ENCODE measurements at places on chromosomes 1 and 21.

DNA sequence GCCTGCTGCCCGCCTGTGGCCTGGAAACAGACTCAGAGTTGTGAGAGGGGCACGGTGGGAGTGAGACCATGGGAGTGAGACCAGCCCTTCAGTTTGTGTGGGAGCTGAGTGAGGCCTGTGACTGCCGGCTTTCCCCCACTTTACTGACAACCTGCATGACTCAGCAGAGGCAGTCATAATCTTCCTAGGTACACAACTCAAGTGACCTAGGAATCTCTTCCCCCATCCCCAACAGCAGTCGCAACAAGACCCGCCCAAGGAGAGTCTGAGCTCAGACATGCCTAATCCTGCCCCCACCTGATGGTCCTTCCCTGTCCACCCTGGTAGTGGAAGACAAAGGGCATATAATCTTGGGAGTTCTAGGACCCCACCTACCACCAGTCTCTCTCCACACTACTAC lies 44.2 kb downstream of the KLHL20 start:
- DNase-seq = no peak

- DNase-seq = no peak
Measured at GRCh38 chr1:67823615-67824014, 9.7 kb downstream of the GNG12 start.

DNA sequence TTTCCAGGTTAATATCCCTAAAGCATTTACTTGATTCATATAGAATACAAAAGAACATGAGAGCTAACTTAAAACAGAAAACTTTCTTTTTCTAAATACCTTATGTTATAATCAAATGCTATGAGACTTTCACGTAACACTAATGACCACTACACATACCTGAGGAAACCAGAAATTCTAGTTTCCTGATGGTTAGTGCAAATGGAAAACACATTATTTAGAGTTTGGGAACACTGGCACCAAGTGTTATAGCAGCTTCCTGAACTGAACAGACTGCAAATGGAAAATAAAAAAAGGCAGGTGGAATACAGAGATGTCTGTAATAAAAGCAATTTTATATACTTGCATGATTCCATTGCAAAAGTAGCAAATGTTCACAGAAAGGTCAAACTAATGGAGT lies 15.5 kb downstream of the PAXBP1 start:
- DNase-seq = no peak

- no peak for DNase-seq
Measured at GRCh38 chr1:36594023-36594422, 111.3 kb upstream of the CSF3R start.

- no peak for DNase-seq
Measured at GRCh38 chr1:145879775-145880174, 5.9 kb downstream of the ANKRD35 start.

DNA sequence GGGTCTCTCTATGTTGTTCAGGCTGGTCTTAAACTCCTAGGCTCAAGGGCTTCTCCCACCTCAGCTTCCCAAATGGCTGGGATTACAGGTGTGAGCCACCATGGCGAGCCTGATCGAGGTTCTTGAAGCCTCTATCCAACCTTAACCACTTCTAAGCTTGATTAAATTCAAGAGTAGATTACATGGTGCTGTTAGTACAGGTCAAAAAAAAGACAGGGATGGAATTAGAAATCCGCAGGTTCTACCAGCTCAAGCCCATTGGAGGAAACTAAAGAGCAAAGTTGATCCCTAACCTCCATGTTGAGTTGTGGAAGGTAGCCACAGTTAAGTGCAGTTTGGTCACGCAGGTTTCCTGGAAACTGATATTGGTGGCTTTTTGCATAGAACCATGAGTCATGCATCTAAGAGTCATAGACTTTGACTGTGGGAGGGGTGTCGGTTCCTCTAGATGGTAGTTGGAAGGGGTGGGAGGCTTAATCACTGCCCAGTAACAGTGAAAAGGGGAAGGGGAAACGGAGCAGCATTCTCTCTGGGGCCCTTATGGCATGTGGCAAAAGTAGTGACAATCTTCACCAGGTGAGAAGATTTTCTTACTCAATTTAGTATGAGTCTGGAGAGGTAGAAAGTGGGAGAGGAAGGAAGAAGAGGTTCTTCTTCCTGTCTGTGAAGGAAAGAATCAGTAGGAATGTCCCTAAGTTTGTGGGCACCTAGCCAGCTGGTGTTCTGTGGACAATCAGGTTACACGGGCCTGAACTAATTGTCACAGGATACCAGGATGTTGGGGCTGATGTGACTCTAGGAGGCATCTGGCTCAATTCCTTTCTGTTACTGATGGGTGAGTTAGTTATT lies 7.0 kb downstream of the CD53 start:
- no peak for DNase-seq

- no peak for DNase-seq
Measured at GRCh38 chr1:145999321-146000024, 3.1 kb upstream of the TXNIP start.

GRCh38 chr1:91730801-91731732 lies 154.9 kb downstream of the TGFBR3 start:
- no peak for DNase-seq

DNA sequence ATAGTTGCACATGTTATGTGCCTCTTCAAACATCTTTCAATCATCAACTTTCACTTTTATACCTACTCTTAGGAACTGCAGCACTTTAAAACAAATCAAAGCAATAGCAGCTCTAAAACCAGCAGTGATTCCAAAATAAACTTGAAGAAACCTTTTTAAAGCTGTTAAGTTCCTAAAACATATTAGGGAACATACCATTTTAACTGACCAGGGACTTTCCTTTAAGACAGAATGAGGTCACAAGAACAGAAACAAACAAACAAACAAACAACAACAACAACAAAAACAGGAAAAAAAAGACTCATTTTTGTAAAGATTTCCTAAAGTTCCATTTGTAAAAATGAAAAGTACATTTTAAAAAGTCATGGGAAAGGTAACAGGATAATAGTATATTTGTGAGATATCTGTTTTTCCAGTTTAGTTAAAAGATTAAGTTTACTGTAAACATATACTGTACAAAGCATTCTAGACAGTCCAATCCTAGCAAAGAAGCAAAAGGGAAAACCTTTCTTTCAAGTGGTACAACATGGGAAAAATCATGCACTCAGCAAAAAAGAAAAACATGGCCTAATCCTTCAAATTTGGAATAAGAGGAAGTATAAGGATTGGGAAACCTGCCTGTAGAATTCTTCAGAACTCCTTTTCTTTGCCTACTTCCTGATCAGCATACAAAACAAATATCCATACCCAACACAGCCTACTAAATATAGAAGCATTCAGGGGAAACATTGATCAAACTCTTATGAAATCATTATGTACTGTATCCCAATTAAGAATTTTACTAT lies 45.5 kb downstream of the EPS15 start:
- DNase-seq = no peak

GRCh38 chr21:44845418-44846223 lies 27.8 kb upstream of the SUMO3 start:
- no peak for DNase-seq

DNA sequence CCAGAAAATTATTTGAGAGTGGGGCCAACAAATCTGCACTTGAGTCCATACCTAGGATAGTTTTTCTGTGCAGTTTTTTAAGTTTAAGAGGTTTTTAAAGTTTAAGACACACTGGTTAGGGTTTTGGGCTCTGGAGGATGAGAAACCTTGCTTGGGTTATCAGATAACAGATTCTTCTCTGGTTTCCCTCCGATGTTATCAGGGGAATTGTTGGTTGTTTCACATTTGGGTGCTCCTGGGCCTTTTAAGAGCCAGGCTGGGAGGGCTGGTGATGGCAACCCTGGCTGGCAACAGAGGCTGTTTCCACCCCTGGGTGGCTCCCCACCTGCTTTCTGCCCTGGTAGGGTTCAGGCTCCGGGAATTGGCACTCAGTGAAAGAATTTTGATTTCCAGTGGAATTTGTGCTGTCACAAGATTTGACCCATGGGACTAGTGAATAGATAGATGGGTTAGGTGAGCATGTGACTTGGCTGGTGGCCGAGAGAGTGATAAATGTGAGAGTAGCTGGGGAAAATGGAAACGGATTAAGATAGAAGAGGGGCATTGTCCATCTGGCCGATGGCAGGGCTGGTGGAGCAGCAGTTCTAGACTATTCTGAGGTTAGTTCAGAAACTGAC lies 14.8 kb downstream of the VANGL1 start:
- no peak for DNase-seq

DNA sequence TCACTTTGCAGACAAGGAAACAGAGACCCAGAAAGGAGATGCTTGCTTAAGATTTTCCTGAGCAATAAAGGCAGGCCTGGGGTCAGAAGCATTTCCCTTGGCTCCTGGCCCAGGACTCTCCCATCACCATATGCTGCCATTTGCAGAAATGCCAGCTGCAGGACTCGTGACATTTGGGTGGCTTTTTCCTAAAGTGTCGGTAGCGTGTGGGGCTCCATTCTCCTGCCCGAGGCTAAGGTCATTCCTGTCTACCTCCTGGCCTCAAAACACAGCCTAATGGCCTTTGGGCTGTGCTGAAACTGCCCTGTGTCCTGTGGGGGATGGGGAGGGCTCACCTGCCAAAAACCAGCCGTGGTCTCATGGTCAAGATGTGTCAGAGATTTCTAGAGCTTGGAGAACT lies 216.1 kb upstream of the EDN2 start:
- DNase-seq = no peak

- DNase-seq = no peak
Measured at GRCh38 chr1:78373676-78374075, 117.1 kb upstream of the PTGFR start.

DNA sequence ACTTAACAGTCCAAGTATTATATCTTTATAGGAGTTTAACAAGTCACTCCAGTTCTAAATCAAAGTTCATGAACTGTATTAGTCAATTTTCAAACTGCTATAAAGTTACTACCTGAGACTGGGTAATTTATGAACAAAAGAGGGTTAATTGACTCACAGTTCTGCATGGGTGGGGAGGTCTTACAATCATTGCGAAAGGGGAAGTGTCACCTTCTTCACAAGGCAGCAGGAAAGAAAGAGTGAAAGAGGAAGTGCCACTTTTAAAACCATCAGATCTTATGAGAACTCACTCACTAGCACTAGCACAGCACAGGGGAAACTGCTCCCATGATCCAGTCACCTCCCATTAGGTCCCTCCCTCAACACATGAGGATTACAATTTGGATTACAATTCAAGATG lies 70.0 kb downstream of the CLCA4 start:
- no peak for DNase-seq

DNA sequence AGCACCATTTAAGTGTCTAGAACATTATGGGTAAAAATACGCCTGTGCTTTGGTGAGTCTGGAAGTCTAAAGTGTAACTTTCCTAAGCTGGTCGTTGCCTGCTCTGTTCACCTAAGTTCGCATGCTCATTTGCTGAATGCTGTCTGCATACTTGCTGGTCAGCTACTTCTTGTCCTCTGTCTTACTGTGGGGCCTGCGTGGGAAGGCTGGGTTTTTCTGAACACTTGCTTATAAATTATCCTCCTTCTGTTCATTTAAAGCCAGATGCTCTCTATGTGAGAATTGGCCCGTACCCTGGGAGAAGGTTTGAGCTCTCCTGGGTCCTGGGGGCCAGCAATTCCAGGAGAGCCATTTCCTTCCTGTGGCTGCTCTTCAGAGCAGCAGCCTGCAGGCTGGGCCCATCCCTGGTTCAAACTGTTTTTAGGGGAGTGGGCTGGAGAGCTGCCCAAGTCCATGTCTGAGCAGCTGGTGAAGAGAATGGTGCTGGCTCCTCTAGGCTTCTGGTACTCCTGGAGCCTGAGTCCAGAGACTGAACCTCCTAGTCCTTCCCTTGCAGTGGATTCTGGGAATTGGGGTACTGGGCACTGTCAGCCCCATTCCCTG lies 75.7 kb downstream of the GALNT2 start:
- no peak for DNase-seq

DNA sequence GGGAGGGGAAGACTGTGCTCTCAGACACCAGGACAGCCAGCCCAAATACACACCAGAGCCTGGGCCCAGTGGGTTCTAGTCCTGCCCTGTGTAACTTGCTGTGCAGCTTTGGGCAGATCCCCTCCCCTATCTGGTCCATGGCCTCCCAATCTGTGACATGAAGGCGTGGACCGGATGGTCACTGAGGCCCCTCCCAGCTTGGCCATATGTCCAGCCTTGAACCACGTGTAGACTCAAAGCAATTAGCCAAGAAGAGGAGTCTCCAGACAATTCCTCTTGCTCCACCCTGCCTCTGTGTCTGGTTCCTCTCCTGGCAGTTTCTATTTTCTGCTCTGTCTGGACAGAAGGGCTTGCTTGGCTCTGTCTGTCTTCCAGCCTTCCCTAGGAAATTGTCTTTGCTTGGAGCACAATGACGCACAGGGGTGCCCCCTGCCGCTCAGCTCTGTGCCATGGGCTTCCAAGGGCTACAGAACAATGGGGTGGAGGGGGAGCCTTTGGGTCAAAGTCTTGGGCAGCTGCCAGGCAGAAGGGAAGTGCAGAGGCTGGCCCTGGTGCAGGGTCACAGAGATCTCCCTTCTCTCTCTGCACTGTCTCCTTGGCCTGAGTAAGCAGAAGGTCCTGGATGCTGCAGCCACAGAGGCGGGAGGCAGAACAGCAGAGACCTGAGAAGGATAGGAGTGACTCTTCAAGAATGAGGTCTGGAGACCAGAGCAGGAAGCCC lies 66.1 kb downstream of the TENT5C start:
- peak; percentile 10 for DNase-seq

DNA sequence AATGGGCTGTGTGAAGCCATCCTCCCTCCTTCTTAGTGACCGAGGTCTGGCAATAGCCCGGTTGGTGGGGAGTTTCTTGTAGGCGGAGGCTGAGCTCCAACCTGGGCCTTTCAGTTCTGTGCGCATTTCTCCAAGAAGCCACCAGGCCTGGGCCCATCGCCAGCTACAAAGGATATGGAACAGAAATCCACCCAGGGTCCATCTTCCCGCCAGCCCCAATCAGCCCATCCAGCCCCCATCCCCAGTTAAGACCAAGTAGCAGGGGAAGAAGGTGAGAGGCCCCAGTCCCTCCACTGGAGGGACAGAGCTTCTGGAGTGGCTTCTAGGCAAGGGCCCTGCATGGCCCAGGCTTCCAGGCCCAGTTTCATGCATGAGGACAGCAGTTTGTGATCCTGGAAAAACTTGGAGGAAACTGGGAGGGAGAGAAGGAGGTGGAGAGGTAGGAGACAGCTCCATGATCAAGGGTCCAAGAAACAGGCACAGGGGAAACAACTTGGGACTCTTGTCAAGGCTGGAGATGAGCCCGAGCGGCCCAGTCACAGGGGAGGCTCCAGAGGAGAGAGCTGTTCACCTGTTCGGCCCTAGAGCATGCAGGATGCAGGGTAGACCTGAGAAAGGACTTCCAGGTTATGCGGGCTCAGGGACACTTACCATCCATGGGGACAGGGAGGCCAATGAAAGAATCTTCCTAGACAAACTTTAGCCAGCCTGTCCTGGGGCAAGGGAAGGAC lies 261.2 kb downstream of the PTPRU start:
- no peak for DNase-seq

Data from smooth muscle cell of the brain vasculature (primary cell).